ENCODE measurements at places on chromosomes 6 and 20.

- H3K4me3 ChIP-seq, result no peak overlapping the region
- no peaks in the 10 kb centered on the region for H3K36me3 ChIP-seq
- H3K4me1 ChIP-seq, result peaks cover 27% of the 10 kb centered on the region
Measured at GRCh38 chr6:15804164-15805154, 141.6 kb upstream of the DTNBP1 start.

GRCh38 chr6:15715060-15715459 lies 52.2 kb upstream of the DTNBP1 start:
- no peaks in the 10 kb centered on the region for H3K27me3 ChIP-seq
- H3K4me3 ChIP-seq, result no peak overlapping the region
- H3K36me3 ChIP-seq, result no peaks in the 10 kb centered on the region
- no peak overlapping the region for H3K27ac ChIP-seq
- H3K4me1 ChIP-seq, result no peaks in the 10 kb centered on the region
- no peak for DNase-seq

- H3K36me3 ChIP-seq, result no peaks in the 10 kb centered on the region
- H3K27ac ChIP-seq, result no peak overlapping the region
- DNase-seq, result no peak
Measured at GRCh38 chr20:47355489-47356219, 845 bp downstream of the ZMYND8 start.

GRCh38 chr6:1379788-1380147 lies 9.6 kb upstream of the FOXF2 start:
- no peak overlapping the region for H3K27ac ChIP-seq
- H3K36me3 ChIP-seq, result no peaks in the 10 kb centered on the region
- peaks cover 90% of the 10 kb centered on the region for H3K27me3 ChIP-seq
- no peak overlapping the region for H3K4me3 ChIP-seq
- no peak for DNase-seq

- no peaks in the 10 kb centered on the region for H3K4me1 ChIP-seq
- no peaks in the 10 kb centered on the region for H3K27me3 ChIP-seq
- no peaks in the 10 kb centered on the region for H3K36me3 ChIP-seq
- no peak overlapping the region for H3K4me3 ChIP-seq
- no peak for DNase-seq
Measured at GRCh38 chr6:67160820-67161219, 1453.8 kb upstream of the EYS start.

GRCh38 chr6:140627002-140627401 lies 1252.6 kb upstream of the CITED2 start:
- H3K27ac ChIP-seq, result no peak overlapping the region
- H3K36me3 ChIP-seq, result peaks cover 17% of the 10 kb centered on the region
- DNase-seq, result no peak
- H3K4me3 ChIP-seq, result no peak overlapping the region
- no peaks in the 10 kb centered on the region for H3K4me1 ChIP-seq
- H3K27me3 ChIP-seq, result no peaks in the 10 kb centered on the region

- no peaks in the 10 kb centered on the region for H3K36me3 ChIP-seq
- H3K4me1 ChIP-seq, result peaks cover 28% of the 10 kb centered on the region
- DNase-seq, result no peak
- no peak overlapping the region for H3K4me3 ChIP-seq
Measured at GRCh38 chr20:3812975-3813847, 7.1 kb upstream of the AP5S1 start.
